ENCODE measurements at places on chromosomes 16 and 17.

DNA sequence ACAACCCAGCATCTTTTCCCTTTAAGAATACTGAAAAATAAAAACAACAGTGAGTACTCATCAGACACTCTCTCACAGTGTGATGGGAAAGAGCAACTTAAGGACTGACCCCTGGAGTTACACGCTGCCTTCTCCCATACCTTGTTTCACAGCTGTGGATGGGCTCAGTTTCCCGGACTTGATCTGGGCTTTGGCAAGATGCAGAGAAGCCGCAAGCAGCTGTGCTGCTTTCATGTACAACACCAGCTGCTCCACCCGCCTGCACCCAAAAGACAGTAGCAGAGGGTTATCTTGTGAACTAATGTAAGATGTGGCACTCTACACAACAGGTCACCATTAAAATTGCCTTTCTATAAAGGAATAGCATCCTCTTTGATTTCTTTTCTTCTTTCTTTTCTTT, 32.7 kb upstream of the ALDH3A1 start:
- no peak for DNase-seq

GRCh38 chr16:89720813-89721545, at the start of the genes VPS9D1 and ZNF276:
TSS of gene VPS9D1 (minus strand) at chr16:89720898. CDS start at chr16:89720861, 37 bp downstream.
TSS of gene ZNF276 (plus strand) at chr16:89721537. CDS start at chr16:89721641, 104 bp downstream.
- DNase-seq = peak; percentile 85

GRCh38 chr17:17672453-17673368, 8.5 kb upstream of the RAI1 start:
- DNase-seq = no peak

DNA sequence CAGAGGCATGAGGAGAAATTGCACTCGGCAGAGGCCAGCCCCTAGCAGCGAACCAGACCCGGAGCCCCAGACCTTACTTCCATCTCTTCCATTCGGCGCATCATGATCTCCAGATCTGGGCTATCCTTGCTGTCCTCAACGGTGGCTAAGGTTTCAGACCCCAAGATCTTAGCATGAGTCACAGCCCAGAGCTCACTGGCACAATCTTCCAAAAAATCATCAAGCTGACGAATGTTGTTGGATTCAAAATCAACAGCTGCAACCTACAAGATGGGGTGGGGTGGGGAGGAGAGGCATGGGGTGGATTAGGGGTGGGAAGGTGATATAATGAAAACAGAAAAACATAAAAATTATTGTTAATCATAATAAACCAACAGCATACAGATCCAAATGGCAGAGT, 39.7 kb upstream of the PITPNM3 start:
- no peak for DNase-seq

- no peak for DNase-seq
Measured at GRCh38 chr16:75433732-75434413, 570 bp upstream of the CFDP1 start.

DNA sequence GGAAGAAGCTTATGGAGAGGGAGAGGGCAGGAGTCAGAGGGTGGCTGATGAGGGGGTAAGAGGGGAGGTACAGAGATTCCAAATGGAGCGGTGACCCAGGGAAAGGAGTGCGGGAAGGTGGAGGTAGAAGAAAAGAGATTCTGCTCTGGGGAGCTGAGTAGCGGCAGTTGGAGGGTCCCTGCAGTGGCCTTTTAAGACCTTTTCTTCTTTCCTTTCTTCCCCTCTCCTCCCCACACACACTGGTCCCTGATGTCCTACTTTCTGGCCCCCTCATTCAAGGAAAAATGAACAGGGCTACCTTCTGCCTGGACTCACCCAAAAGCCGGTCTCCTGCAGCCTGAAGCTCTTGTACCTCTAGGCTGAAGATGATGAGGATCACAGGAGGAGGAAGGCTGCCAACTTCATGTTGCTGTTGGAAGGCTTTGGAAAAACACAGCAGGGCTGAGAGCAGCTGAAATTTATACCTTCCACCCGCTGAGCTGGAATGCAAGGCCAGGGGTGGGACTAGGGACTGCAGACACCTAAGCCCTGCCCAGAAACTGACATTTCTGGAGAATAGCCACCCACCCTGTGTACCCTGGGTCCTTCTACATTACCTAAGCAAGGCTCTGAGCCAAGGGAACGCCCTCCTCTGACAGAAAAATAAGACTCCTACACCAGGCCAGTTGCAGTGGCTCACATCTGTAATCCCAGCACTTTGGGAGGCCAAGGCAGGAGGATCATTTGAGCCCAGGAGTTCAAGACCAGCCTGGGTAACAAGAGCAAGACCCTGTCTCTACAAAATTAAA, 9.4 kb upstream of the HEATR6 start:
- DNase-seq = no peak

DNA sequence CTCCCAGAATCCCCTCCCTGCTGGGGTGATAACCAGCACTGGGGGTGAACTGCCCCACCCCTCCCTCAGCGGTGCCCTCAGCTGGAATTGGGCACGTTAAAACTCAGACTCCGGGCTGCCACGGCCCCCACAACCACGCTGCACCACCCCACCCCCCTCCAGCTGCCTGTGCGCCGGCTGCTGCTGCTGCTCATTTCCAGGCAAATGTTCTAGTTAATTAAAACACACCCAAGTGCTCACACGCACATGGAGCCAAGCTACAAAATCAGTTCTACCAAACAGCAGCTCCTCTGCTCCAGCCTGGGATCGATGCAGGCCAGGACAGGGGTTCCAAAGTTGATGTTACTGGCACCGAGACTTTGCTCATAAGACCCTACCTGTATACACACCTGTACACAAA, 180.5 kb downstream of the ZNF423 start:
- DNase-seq = no peak

- no peak for DNase-seq
Measured at GRCh38 chr17:52710363-52710901, 551.9 kb upstream of the CA10 start.

DNA sequence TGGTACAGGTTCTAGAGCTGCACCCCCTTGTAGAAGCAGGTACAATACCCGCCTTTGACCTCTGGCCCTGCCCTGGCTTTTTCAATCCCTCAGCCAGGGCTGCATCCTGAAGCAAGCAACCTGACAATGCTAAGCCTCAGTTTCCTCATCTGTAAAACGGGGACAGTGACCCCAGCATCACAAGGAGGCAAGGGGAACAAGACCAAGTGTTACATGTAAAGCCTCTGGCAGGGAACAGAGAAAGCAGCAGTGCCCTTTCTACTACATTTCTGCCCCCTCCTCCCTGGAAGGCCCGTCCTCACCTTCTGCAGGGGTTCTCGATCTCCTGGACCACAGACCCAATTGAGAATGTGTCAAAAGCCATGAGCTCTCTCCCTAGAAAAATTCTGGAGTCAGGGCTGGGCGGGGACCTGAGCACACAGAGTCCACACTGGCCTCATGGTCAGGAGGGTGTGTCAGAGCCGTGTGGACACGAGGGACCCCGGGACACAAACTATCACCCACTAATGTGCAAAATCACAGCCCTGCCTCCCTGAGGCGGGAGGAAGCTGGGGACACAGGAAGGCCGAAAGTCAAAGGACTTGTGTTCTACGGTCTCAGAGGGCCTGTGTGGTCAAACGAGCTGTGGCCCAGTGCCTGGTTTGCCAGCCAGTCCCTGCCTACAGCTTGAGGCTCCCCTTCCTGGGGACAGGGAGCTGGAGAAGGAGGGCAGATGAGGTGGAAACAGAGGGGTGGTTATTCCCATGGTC, 27.5 kb downstream of the LRRC75A start:
- DNase-seq = no peak

DNA sequence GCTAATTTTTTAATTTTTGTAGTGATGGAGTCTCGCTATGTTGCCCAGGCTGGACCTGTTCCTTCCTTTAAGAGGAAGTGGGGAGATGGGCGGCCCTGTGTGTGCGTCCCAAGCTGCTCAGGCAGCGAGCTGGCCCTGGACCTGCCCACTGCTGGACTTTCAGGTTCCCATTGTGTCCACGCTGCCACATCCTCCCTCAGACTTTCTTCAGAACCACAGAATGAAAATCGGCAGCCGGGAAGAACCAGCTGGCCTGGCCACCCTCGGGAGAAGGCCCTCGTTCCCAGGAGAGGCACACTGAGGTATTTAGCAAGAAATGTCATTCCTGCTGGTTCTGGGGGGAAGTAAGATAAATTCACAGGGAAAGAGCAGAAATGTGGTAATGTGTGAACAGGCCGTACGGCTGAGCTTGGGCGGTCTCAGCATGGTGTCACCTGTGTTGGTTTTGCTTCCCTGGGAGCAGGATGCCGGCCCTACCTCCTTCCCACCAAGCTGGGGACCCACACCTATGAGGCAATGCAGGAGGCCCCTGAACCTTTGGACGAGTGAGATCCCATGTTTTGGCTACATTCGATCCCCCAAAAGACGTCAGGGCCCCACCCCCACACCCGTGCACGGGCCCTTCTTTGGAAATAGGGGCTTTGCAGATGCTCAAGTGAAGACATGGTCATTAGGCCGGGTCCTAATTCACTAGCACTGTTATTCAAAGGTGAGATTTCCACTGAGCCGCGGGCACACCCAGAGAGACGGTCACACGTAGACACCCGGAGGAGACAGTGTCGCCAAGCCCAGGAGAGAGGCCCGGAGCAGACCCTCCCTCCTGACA, 35.9 kb upstream of the ZNF469 start:
- DNase-seq = no peak

DNA sequence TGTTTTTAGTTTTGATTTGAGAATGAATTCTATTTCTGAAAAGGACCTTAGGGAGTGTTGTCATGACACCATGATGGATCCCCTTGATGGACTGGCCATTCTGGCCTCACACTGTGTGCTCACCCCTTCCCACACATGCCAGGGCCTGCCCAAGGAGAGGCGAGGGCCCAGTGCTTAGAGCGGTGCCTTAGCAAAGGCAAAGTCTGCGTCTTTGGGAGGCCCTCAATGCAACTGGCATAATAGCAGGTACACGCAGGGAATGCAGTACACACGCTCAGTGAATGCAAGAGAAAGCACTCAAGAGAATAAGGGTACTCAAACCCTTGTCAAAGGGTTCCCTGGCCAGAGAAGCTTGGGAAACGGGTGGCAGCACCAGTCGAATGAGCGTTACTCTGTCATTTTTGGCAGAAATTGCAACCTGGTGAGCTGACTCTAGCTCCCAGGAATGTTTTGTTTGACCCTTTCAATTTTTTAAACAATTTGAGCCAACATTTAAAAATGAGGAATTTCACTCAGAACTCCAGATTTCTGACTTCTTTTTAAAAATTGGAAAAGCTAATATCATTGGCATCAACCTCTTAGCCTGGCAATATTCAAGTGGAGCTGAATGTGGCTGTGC, 32.1 kb downstream of the NKD1 start:
- no peak for DNase-seq

- DNase-seq = peak; percentile 26
Measured at GRCh38 chr17:78933025-78933958, 8.1 kb upstream of the TIMP2 start.

DNA sequence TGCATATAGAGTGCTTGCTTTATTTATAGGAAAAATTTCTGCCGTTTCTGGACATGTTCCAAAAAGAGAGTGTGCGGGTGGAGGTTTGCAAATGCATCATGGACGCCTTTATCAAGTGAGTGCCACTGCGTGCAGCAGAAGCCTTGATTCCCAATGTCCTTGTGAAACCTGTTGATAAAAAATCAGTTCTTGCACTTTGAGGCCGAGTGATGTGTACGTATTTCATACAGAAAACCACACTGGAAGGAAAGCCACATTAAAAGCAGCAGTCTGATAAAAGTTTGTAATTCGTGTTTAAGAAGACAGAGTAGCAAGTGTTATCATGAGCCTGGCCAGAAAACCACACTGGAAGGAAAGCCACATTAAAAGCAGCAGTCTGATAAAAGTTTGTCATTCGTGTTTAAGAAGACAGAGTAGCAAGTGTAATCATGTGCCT, 78.0 kb downstream of the KNOP1 start:
- no peak for DNase-seq

DNA sequence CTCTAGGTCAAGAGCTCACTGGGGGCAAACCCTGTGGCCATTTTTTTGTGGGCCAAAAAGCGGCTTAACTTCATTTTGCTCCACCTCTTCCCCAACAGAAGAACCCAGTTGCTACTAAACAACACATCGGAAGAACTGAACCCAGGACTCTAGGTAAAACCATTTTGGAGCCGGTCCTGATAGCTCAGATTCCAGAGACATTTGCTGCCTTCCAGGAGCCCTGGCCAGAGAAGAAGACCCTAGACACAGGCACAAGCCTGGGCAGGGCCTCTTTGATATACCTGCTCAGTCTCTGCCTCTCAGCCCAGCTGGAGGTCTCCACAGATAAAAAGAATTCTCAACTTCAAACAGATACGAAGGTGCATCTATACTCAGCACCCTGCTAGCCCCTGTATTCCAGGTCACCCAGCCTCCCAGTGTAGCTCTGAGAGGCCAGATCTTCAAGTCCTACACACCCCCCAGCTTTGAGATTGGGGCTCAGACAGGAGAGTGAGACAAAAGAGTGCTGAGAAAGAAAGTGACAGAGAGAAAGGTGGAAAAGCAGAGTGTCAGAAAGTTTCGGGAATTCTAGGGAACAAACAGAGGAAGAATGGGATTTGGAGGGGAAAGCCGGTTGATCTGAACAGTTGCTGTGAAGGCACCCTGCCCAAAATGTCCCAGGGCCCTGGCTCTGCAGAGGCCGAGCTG, 6.6 kb upstream of the HOXB9 start:
- DNase-seq = no peak
